Cortex of kidney (tissue), 1 donor: ENCODE measurements at places on chromosomes 7 and 10.

DNA sequence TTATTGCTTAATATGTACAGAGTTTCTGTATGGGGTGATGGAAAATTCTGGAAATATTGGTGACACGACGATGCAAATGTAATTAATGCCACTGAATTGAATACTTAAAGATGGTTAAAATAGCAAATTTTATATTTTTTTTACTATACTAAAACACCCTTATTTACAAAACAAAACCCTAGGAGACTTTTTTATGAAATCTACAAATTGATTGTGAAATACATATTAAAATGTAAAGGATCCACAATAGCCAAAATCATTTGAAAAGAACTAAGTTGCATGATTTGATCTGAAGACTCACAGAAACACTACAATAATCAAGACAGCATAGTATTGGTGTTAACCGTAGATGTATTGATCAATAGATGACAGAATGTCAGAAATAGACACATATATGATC is 252.0 kb downstream of the GRM8 start:
- no peak for DNase-seq

DNA sequence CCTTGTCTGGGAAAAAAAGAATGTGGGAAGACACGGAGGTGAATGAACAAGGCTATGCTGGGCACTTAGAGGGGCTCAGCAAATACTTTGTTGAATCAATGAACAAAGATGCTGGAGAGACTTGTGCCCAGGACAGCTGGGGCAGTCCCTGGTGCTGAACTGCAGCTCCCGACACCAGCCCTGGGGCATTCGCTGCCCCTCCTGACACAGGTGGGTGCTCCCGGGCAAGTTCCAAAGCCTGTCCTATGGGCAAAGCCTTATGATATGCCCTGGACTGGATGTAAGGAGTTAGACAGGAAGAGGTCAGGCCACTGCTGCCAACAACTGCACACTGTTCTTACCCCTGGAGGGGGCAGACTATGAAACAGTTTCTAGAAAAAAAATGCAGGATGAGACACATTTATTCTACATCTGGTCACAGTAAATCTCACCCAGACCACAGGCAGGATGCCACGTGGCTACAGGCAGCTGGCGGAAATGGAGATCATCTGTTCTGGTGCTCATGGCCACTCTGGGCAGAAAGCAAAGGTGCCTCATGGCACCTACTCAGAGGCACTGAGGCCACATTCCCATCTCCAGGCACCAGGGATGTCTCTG is 21.9 kb upstream of the FRAT2 start:
- DNase-seq = no peak

DNA sequence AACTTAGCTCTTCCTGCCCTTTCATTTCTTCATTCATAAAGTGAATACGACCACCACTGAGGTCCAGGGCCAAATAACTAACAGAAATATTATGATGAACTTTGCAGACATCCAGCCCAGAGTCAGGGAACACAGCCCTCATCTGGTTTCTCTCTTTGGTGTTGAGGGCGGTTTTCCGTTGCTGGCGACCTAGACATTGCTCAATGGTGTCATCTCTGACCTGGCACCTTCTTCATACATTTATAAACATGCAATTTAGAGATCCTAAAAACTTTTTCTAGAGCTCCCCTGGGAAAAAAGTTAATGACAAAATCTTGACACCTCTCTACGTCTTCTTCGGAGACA is 324 bp upstream of the TET1 start:
- no peak for DNase-seq

DNA sequence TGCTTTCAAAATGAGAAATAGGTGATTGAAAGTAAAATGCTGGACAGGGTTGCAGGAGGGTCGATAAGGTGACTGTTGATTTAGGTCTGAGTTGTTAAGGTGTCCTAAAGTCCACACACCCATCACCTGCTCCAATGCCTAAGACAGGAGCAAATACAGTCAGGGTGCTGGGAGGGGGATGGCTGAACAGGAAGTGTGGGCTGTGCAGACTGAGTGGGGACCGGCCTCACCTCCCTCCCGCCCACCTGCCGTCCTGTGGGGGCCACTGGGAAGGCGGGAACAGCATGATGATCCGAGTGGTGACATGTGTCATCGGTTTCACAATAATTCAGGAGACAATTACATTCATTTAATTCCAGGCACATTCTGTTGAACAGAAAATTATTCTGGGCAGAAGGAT is 260.8 kb downstream of the DNAJB6 start:
- DNase-seq = no peak

GRCh38 chr7:27170426-27171324 is 3.4 kb downstream of the HOXA10 start:
- DNase-seq = no peak

GRCh38 chr10:86329093-86329710 is 37.4 kb downstream of the GRID1 start:
- no peak for DNase-seq

- no peak for DNase-seq
These were observed 149.5 kb downstream of the ARID5B start for GRCh38 chr10:62050893-62051433.

DNA sequence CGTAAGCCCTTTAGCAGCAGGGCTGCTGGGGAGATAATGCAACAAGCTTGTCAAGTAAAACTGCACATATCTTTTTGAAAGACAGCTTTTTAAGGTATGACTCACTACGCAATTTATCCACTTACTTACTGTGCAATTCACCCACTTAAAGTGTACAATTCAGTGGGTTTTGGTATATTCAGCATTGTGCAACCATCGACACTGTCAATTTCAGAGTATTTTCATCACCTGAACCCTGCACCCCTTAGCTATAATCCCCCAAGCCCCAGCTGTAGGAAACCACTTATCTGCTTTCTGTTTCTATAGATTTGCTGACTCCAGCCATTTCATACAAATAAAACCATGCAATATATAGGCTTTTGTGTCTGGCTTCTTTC is 168.0 kb downstream of the PTPN20 start:
- DNase-seq = no peak

- DNase-seq = no peak
These were observed 148.7 kb downstream of the PKD1L1 start for GRCh38 chr7:47799524-47799923.

GRCh38 chr10:122587098-122587760 is 26.7 kb downstream of the DMBT1 start:
- DNase-seq = no peak
